ENCODE measurements at places on chromosomes 2 and 18.
A peak's percentile ranks its signal among the peaks of the same experiment; 100 is the strongest.

- no peak for DNase-seq
Observed at GRCh38 chr2:157305723-157306110, 19.9 kb downstream of the ERMN start.

GRCh38 chr2:33273479-33273878 is 203.0 kb upstream of the RASGRP3 start:
- DNase-seq, result no peak

DNA sequence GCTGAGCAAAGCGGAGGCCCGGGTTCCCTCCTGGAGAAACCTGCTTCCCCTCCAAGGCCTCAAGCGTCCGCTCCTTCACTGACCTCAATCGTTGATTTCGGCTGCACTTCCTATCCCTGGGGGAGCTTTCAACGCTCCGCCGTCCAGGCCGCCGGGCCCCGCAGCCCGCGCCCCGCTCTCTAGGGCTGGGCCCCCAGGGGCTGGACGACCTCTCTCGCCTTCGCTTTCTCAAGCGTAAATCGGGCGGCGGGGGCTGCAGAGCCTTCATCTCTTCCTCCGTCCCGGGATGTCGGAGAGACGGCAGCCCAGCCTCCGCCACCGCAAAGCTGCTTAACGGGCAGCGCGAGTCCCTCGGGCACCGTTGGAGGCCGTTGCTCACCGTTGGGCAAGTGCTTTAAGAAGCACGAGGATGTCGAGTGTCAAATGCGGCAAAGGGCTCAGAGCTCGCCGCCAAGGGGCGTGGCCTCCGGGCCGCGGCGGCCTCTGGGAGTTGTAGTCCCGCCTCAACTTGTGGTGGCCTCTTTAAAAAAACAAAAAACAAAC is 8.5 kb downstream of the HES6 start:
- no peak for DNase-seq

DNA sequence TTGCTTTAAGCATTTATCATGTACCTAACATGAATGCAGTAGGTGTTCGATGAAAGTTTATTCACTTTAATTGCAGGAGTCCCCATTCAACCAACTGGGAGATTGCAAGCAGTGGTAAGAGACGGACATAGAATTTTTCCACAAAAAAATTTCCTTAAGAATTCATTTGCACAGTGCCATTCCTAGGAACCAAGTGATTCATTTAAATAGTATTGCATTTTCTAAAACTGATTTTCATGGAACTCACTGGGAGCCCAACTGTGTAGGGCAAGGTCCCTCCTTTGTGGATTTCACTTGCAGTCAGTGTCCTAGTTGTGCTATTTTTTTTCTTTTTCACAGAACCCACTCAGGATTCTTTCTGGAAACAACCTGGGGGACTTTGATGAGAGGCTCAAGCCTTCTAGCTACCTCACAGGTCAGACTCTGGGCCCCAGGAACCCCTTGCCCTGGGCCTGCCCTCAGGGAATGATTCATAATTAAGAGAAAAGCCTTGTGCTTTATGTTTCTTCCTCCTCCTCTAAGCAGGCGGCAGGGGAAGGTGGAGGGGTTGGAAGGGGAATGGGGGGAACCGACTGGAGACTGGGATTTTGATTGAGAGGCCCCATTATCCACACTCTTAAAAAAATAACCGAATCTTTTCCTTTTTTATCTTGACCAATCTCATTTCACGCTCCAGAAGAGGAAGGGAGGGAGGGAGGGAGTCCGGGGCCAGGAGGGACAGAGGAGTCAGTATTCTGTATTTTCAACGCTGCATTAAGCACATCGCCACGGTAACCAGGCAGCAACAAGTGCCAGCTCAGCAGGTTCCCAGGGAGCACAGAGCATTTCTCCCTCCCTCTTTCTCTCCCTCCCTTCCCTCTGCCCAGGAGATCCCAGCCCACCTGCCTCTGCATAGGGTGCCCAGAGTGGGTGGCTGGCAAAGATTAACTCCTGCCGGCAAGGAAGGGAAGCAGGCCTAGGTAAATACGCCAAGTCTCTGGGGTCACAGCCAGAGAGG is 51.8 kb downstream of the PSD4 start:
- DNase-seq, result peak; percentile 68

GRCh38 chr2:6913415-6914157 is 3.6 kb upstream of the RNF144A start:
- no peak for DNase-seq

- DNase-seq, result no peak
Observed at GRCh38 chr2:160471950-160472349, 21.7 kb downstream of the RBMS1 start.

DNA sequence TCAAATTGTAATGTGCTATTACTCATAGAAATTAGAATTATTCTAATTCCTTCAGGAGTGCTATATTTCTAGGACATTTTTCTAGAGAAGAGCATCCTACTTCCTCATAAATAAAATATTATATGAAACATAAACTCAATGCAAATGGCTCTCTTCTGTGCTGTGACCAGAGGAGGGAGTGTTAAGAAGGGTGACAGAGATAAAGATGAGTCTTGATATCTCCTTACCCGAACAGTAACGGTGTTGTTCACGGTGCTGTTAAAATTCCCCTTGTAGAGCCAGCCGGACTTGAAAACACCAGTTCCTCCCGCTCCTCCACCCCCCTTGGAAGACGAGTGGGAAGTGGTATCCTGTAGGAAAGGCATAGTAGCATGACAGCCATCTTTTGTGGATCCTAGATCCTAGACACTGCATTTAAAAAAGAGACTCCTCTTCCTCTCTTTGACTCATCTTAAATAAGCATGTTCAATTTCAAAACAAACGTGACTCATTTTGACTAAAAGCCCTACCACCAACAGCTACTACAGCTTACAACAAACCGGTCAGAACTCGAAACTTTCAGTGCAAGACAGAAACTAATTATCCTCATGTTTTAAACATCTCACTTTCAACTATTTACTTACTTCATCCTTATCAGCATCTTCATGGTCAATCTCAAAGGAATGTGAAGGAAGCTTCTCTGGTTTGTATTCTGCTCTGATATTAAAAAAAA is 156.3 kb downstream of the DOCK10 start:
- peak; percentile 26 for DNase-seq

GRCh38 chr18:74499633-74500032 is 3.5 kb downstream of the CNDP2 start:
- DNase-seq, result no peak

- peak; percentile 14 for DNase-seq
Observed at GRCh38 chr2:118791483-118791882, 56.0 kb downstream of the EN1 start.

- peak; percentile 92 for DNase-seq
Observed at GRCh38 chr2:219748671-219749570, 121.5 kb downstream of the SLC4A3 start.

- no peak for DNase-seq
Observed at GRCh38 chr2:20747317-20747716, 75.6 kb downstream of the LDAH start.
